ENCODE measurements at places on chromosomes 2 and 18.
A peak's percentile ranks its signal among the peaks of the same experiment; 100 is the strongest.

- DNase-seq = no peak
Measured at GRCh38 chr2:128558895-128559532, 240.3 kb upstream of the HS6ST1 start.

- no peak for DNase-seq
Measured at GRCh38 chr2:219453671-219454590, 19.3 kb downstream of the SPEG start.

DNA sequence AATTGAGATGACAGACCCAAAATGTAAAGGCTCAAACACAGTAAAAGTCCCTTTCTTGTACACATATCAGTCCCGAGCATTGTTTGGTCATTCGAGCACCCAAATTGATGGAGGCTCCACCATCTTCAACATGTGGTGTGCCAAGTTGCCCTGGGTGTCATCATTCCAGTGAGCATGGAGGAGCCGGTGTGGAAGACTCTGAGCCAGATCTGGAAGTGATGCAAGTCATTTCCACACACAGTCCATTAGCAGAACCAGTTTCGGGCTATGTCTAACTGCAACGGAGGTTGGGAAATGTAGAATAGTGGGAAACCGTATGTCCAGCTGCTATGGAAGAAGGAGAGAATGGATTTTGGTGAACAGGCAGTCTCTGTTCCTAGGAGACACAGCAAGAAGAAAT is 40.9 kb upstream of the BZW1 start:
- DNase-seq = no peak

DNA sequence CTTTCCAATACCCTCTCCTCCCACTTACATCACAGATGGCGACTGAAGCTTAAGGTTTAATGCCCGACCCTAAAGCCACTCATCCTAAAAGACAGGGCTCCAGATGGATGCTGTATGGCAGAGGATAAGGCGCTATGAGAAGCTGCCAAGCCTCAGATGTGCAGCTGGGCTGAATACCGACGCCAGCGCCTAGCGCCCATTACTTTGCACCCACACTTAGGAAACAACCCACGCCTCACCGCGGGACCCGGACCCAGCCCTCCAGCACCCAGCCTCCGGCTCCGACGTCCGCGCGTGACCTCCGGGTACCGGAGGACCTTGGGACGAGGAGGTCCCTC is 335 bp downstream of the TRAK2 start:
- no peak for DNase-seq

DNA sequence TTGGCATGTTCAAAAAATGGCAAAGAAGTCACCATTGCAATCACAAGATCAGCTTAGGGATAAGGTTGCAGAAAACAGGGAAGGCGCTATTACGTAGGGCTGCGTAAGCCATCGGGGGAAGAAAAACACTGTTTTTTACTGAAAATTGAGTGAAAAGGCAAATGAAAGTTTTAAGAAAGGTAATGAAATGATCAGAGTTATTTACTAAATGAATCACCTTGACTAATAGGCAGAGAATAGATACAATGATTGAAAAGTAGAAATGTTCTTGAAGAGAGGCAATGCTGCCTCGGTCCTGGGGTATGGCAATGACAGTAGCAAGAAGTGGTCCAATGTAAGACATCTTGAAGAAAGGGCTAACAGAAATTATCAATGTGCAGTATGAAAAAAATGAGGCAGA is 1227.8 kb upstream of the ZEB2 start:
- no peak for DNase-seq

GRCh38 chr18:13414102-13414501 is 195.5 kb downstream of the LDLRAD4 start:
- no peak for DNase-seq

GRCh38 chr2:125398738-125399524 is 1257.0 kb upstream of the GYPC start:
- DNase-seq = no peak

DNA sequence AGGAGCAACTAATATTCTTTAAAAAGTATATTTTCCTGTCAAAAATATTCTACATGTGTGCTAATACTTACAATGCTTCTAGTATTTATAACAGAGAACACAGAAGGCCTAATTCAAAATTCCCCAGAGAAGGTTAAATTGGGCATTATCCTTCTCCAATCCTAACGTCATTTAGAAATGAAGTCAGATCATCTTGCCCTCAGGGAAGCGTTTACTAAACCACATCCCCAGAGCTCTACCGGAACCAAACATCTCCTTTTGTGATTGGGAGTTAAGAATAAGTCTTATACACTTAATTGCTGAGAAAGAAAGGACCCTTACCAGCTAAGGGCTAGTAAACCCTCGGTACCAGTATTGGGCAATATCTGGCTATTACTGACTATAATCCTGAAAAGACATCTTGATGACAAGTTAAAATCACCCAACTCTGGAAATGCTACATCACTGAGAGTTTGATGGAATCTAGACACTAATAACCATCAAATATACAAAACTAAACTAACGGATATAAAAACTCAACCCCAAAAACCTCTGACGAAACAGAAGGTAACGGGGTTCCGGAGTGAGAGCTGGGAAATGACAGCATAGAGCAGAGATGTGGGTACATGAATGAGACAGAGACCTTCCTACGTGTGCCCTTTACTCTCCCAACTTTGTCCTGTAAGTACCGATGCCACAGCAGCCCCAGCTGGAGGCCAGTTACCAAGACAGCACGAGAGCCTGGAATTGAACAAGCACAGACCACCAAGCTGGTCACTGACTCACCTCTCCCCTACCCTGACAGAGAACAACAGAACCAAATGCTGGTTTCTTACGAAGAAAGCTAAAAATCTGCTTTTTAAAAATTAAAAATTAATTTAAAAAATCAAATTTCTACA is 35.0 kb downstream of the WDSUB1 start:
- no peak for DNase-seq

DNA sequence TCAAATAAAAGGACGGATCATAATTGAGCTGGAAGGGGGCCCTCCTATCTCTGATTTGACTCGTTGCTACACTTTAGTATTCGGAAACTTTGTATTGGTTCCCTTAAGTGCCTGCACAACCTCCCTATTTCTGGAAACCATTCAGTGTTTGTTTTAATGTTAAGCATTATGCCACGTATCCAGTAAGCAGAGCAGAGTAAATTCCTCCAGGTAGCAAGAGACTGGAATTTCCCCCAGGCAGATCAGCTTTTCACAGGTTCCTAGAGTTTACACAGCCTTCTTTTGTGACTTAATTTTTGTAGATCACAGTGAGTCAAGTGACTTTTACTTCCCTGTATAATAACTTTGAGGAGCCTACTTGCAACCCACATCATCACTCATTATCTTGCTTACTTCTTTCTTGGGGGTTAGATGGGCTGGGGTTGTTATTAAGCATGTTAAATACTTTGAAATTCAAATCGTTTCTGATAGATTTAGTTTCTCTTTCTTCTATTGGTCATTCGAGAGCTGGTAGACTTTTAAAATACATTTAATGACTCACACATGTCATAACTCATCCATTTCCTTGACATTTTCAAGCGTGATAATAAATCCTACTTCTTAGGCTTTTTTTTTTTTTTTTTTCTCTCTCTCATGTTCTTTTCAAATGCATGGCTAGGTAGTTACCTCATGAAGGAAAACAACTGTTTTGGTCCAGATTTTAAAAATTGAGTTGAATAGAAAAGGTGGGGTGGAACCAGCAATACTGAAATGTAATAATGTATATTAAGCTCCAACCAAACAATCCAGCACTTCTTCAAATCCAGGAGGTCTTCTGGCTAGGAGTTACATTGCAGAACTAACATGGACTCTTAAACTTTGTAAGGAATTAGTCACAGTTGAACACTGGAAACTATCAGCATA is 219.3 kb downstream of the NEDD4L start:
- no peak for DNase-seq

DNA sequence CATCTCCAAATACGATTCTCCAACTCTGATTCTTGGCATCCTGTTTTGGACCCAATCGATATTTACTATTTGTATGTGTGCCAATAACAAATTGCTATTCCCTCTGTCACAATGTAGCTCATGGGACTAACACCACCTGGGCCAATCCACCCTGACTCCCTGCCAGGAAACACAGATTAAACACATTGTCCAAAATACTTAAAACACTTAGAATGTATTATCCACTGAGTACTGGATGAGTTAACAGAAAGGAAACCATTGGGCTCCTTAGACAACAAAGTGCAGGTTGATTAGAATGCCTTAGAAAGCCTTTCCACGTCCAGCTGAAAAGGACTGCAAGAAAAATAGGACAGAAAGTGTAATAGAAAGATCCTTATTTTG is 79.4 kb upstream of the ARHGAP28 start:
- no peak for DNase-seq

DNA sequence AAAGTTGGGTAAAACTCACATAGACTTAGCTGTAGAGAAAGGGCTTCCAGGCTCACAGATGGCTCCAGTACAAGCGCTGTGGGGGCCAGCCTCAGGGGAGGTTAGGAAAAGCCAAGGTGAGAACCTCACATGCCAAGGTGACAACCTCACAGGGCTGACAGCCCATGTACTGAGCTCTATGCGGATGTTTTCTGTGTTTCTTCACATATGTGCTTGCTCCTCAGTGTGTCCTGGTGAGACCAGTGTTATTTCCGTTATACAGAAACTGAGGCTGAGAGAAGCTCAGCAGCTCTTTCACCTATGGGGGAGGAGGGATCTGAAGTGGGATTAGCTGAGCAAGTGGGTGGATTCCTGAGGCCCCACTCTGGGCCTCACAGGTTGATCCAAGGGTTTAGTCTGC is 67.3 kb downstream of the INPP4A start:
- DNase-seq = no peak

DNA sequence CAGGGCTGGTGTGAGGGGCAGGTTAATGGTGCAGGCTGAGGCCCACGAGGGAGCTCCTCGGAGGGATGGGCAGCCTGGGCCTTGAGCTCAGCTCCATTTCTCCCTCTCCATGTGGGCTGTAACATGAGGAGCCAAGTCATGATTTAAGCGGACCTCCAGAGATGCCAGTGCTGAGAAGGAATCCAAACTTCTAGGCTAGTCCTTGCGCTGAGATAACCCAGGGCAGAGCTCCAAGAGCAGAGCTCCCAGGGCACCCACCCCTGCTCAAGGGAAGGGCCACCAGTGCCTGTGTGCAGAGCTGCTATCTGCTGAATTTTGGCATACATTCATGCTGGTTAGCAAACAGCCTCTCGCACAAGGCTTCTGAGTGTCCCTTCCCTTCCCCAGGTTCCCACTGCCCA is 95.1 kb downstream of the MRO start:
- DNase-seq = peak; percentile 12

DNA sequence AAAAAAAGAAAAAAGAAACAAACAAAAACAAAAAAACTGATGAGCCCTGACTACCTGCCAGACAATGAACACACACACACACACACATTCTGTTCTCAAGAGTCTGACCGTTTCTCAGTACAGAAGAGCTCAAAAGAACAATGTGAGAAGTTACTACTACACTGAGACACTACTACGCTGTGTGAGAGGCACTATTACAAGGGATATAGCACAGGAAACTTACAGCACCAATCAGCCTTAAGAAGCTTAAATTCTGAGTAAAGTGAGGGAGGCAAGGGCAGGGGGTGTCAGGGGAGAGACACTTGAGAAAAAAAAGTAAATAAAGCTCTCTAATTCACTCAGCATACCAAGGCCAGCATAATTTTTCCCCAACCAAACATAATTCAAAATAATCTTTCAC is 32.5 kb downstream of the WDR33 start:
- DNase-seq = no peak

GRCh38 chr2:503288-503999 is 173.8 kb downstream of the TMEM18 start:
- no peak for DNase-seq

DNA sequence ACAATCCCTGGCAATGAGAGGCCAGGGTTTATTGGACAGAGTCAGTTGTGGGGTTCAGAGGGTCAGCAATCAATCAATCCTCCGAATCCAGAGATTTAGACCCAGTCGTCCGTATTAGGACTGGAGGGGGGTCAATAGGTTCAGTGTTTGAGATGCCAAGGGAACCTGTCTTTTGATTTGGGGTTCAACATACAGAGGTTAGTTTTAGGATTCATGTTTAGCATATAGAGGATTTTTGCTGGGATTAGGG is 292 bp downstream of the GMPPA start:
- no peak for DNase-seq

GRCh38 chr18:73199151-73199550 is 331.4 kb upstream of the NETO1 start:
- DNase-seq = no peak

- peak; percentile 55 for DNase-seq
Measured at GRCh38 chr2:27001950-27002349, 30.8 kb upstream of the TMEM214 start.

- no peak for DNase-seq
Measured at GRCh38 chr2:26970928-26971627, 641 bp downstream of the MAPRE3 start.

DNA sequence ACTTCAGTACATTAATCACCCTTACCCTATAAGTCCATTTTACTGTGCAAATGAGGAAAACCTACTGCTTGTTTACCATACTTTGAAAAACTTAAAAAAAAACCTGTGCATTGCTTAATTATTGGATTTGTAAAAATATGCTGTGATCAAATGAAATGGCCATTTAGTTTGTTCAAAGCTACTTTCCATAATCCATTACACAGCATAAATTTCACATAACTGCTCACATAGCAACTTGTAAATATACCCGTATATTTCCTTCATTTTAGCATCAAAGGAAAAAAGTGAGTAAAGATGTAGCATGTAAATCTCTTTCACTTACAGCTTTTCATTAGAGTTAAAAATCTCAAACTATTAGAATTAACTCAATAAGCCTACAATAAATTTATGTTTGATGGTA is 415.1 kb downstream of the NR4A2 start:
- DNase-seq = no peak

- no peak for DNase-seq
Measured at GRCh38 chr2:101524806-101525430, 50.0 kb upstream of the RFX8 start.

DNA sequence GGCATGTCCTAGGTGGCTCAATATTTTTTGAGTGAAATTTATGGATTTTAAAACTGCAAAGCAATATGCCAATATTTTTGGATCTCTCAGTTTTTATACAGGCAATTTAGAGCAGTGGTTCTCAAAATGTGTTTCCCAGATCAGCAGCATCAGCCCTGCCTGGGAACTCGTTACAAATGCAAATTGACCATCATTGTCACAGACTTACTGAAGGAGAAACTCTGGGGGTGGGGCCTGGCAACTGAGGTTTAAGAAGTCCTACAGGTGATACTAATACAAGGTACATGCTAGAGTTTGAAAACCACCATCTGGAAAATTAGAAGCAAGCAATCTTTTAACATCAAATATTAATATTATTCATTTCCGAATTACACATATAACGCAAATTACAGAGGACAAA is 215.6 kb upstream of the PID1 start:
- DNase-seq = peak; percentile 63

Data from H7 (cell line).